ENCODE measurements at places on chromosomes 5 and 9.

DNA sequence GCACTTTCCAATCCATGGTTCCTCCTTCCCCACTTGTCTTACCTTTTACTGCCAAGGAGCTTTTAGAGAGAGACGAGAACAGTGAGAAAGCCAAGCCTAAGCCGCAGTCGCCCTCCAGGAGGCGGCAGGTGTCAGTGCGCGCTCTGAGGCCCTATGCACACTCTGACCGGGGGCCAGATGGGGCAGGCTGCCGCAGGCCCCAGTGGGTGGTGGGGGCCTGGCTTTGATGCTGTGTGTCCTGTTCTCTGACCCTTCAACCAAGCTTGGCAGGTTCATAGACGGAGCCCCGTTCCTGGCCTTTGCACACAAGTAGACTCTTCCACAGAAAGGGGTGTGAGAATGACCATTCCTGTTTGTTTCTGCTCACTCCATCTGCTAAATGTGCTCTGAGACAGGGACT, 77.3 kb downstream of the WNK2 start:
- DNase-seq, result no peak

DNA sequence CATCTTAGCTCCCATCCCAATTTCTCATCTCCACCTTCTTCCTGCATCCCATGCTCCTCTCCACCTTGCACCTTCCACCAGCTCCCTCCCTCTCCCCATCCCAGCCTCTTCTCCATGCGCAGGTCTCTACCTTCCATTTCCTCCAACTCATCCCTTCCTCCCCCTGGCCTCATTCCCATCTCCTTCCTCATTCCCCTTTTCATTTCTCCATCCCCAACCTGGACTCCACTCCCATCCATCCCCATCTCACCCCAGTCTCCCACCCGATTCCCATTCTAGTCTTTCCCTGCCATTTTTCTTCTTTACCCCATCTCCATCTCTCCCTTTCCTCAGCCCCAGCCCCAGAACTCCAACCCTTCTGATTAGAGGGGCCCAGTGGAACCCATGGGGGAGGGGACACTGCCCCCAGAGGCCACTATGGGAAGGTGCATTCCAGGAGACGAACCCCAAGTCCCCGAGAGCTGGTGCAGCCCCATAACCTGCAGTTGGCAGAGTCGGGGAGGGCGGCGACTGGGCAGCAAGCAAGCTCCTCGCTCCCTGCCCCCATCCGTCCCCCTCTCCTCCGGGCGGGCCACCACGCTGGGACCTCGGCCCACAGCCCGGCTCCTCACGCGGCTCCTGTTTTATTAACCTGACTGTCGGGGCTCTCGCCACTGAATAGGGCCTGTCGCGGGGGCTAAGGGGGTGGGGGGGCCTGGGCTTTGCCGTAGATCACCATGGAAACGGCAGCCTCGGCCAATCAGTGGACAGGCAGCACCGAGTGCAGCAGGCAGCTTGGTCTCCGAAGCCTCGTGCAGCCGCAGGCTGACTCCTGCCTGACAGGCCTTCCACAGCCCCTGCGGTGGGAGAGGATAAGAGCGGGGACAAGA, 66.7 kb downstream of the PCDH1 start:
- DNase-seq, result no peak

GRCh38 chr5:77778398-77778797, 2.3 kb upstream of the TBCA start:
- DNase-seq, result no peak

GRCh38 chr5:175823731-175824525, 47.5 kb upstream of the CPLX2 start:
- DNase-seq, result no peak

DNA sequence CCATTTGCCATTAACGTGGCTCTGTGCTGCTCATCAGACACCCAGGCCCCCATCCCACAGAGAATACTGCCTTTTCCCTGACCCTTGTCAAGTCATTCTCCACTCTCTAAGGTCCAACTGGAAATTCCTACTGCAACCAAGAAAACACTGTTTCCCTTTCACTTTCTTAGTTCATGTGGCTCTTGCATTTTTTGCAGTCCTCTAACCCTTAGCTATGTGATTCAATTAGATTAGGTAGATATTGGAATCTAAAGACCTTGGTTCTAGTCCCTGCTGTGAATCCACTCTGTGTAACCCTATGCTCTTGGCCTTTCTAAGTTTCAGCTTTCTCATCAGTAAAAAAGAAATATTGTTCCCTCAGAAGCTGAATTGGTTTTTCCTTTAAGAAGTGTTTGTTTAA, 649.4 kb downstream of the CCDC171 start:
- DNase-seq, result no peak

DNA sequence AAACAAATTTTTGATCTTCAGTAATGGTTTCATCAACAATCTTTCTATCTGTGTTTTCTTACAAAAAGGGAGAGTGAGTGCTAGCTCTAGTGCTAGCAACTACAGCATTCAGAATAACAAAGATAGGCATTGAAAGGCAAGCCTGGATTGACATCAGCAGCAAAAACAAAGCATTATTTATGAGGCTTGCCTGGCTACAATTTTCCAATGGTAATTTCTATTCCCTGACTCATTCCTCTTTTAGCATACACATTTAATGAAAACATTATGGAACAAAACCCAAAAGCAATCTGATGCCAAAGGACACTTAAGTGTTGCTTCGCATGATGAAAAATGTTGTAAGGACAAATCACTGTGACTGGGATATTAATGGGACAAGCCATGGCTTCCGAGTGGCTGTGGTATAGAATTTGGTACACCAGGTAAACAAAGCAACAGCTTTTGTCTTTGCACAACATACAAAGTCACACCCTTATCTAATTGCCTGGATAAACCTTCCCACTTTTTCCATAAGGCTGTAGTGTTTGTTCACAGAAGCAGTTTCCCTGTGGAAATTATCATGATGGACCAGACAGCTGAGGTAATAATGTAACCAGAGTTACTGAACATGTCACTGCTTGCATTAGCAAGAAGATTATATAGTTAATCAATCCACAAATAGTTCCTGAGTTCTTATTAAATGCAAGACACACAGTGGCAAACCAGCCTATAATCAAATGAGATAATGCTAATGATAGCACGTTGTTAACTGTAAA, 179.8 kb upstream of the EDIL3 start:
- no peak for DNase-seq

DNA sequence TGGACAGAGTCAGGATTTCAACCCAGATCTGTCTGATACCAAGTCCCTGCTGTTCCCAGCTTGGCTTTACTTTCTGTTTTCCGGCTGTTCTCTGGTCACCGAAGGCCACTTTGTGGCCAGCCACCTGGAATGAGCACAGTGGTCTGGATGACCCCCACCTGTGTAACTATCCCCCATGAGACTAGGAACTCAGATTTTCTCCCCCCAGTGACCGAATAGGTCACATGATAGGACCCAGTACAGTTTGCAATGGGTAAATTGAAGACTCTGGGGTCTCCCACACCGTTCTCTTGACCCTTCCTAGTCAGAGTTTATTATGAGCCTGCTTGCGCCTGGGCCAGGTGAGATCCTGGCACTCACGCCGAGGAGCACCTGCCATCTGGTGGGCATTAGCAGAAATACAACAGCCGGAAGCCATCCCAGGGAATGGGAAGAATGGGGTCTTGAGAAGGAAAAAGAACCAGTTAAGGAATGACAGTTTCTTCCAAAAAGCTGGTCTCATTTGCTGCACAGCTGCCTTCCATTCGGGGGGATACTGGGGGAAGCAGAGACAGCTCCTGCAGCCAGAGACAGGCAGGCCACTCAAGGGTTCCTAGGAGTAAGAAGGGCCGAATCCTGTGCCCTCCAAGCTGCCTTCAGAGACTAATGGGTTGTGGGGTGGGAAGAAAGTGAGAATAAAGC, 7.1 kb downstream of the PHYHD1 start:
- DNase-seq, result no peak

DNA sequence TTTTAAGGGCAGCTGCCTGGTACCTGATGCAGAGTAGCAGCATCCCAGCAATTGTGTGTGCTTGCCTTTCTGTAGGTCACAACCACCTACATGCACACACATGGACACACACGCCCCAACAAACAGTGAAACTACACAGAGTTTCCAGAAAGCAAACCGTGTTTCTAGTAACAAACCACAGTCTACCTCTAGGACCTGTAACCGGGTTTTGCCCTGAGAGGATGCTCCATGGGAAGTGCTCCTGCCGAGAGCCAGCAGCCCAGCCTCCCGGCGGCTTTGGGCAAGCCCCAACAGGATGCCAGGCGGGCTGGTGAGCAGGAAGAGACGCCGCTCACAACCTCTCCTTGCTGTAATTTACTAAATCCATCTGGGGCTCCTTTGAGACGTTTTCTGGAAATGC, 4.1 kb upstream of the TCF7 start:
- no peak for DNase-seq

- DNase-seq, result no peak
These were observed 110.1 kb upstream of the MOCS2 start for GRCh38 chr5:53219610-53220009.

All from stimulated activated CD4-positive, alpha-beta T cell treated with anti-CD3 and anti-CD28 coated beads, Interleukin-1b, Interleukin-23, amount 100 ng/mL, for 1 hour (primary cell).